ENCODE measurements at places on chromosomes 6 and 20.

- H3K27ac ChIP-seq: peak overlapping the region; percentile 77
- H3K4me3 ChIP-seq: peak overlapping the region; percentile 89
Observed at GRCh38 chr20:50519036-50519762, 9.0 kb downstream of the PTPN1 start.

GRCh38 chr6:136011475-136011874 lies 160.0 kb downstream of the PDE7B start:
- H3K36me3 ChIP-seq: no peaks in the 10 kb centered on the region
- H3K27ac ChIP-seq: no peak overlapping the region
- no peak for DNase-seq
- no peaks in the 10 kb centered on the region for H3K27me3 ChIP-seq
- no peak overlapping the region for H3K4me3 ChIP-seq

DNA sequence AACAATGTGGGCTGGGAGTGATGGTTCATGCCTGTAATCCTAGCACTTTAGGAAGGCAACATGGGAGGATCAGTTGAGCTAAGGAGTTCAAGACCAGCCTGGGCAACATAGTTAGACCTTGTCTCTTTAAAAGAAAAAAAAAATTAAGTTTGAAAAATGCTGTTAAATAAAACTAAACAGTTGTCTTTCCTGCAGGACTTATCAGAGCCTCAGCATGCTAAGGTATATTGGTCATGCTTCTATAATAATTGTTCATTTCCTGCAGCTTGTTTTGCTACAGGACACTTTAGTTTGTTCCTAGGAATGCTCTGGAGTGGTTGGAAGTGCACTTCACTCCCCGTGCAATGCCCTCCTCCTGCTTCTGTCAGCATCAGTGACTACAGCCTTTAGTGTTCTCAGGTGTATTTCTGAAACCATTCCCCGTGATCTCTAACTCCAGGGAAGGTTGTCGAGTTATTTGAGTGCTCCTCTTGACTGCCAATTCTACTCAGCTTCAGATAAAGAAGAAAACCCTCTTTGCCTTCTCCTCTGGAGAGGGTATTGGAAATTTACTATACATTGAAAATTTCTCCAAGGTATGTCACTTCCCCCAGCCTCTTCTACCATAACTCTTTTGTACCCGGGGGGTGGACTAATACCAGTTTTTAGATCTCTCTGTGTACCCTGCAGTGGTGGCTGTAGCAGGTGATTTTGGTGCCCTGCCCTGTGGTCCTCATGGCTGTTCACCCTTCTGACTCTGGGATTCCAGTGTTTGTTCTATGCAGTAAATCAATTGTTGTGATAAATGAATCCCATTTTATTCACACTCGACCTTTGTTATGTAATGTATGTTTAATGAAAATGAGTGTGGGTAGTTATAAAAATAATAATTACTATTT lies 33.8 kb downstream of the NHLRC1 start:
- no peak for DNase-seq
- H3K4me3 ChIP-seq: no peak overlapping the region
- no peaks in the 10 kb centered on the region for H3K36me3 ChIP-seq
- no peak overlapping the region for H3K27ac ChIP-seq
- no peaks in the 10 kb centered on the region for H3K27me3 ChIP-seq

DNA sequence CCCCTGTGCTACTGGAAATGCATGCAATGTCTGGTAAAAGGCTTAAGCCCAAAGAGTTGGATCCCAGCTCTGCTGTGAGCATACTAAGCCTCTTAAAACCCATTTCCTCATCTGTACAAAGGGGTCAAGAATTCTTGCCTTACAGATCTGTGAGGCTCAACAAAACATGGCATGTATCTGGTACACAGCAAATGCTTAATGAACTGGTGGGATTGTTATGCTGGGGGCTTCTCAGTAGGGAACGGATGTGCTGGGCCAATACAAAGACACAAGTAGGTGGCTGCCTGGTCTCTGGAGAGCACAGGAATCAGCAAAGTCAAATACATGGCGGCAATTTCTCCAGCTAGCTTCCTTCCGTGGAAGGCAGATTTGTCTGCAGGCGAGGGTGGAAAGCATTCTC lies 62.3 kb downstream of the LAMP5 start:
- DNase-seq: no peak
- H3K27ac ChIP-seq: no peak overlapping the region
- no peaks in the 10 kb centered on the region for H3K27me3 ChIP-seq
- no peaks in the 10 kb centered on the region for H3K4me1 ChIP-seq
- H3K4me3 ChIP-seq: no peak overlapping the region

DNA sequence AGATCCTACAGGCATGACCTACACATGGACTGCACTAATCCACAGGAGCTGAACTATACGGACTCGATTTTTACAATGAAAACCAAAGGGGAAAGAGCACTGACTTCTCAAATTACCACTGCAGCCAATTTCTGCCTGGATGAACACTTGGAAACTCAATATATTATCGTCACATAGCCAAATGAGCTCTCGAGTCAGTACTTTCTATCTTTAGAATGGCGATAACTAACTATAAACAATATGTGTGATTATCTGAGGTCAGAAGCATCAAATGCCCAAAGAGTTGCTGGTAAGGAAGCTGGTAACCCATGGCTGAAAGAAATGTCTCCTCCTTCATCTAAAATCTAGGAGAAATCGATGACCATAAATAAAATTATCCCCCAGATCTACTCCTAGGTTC lies 86.7 kb downstream of the KIF16B start:
- H3K4me3 ChIP-seq: no peak overlapping the region
- no peak for DNase-seq

- H3K4me3 ChIP-seq: no peak within 1 kb of the TSS
- H3K36me3 ChIP-seq: no peaks in the 10 kb centered on the region
- no peaks in the 10 kb centered on the region for H3K4me1 ChIP-seq
Observed at GRCh38 chr6:19836799-19837510, at the start of gene ID4. Gene ID4 (plus strand): TSS chr6:19837370. CDS start chr6:19837755, 385 bp downstream.

DNA sequence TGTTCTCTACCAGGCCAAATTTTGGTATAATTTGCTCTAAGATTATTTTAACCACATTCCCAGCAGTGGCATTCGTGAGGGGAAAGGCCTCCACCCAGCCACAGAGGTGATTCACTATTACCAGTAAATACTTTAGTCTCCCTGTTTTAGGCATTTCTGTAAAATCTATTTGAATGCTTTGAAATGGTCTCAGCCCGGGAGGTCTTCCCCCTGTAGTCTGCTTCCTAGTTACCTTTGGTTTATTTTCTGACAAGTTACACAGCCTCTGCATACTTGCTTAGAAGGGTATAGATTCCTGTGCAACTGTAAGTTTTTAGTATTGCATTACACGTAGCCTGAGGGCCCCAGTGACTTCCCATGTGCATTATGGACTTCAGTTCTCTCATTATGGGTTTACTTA lies 248.7 kb downstream of the C6orf118 start:
- no peaks in the 10 kb centered on the region for H3K36me3 ChIP-seq
- H3K4me1 ChIP-seq: no peaks in the 10 kb centered on the region
- no peak for DNase-seq
- no peak overlapping the region for H3K4me3 ChIP-seq
- no peak overlapping the region for H3K27ac ChIP-seq

DNA sequence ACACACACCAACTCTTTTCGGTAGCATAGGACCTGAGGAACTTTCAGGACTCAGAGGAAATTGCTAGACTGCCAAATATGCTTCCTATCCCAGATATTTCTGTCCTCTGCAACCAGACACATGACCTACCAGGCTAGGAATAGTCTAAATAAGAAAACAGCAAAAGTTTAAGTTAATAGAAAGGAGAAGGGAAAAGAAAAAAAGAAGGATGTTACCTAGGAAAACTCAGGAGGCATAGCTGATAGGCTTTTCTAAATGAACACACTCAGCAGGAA lies 74.6 kb downstream of the MAP3K5 start:
- peaks cover 4% of the 10 kb centered on the region for H3K4me1 ChIP-seq
- no peak overlapping the region for H3K27ac ChIP-seq
- no peaks in the 10 kb centered on the region for H3K27me3 ChIP-seq
- H3K4me3 ChIP-seq: no peak overlapping the region
- no peak for DNase-seq

- H3K27ac ChIP-seq: no peak overlapping the region
- no peaks in the 10 kb centered on the region for H3K4me1 ChIP-seq
- no peak overlapping the region for H3K4me3 ChIP-seq
- H3K36me3 ChIP-seq: no peaks in the 10 kb centered on the region
- no peaks in the 10 kb centered on the region for H3K27me3 ChIP-seq
Observed at GRCh38 chr6:12535586-12536314, 180.8 kb upstream of the PHACTR1 start.

DNA sequence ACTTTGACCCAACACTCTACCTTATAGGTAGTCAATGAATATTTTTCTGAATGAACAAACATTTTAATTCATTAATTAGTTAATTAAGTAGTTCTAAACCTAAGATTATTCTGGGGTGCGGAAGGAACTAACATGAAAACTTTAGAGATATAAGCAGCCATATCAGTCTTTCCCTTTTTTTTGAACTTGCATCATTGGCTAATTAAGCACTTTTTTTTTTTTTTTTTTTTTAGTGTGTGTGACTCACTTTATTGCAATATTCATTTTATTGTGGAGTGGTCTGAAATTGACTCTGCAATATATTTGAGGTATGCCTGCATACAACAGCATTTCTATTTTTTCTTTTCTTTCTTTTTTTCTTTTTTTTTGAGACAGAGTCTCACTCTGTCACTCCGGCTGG lies 21.8 kb upstream of the AMD1 start:
- no peaks in the 10 kb centered on the region for H3K36me3 ChIP-seq
- no peak for DNase-seq
- H3K4me3 ChIP-seq: no peak overlapping the region
- peaks cover 2% of the 10 kb centered on the region for H3K27me3 ChIP-seq
- H3K27ac ChIP-seq: no peak overlapping the region

DNA sequence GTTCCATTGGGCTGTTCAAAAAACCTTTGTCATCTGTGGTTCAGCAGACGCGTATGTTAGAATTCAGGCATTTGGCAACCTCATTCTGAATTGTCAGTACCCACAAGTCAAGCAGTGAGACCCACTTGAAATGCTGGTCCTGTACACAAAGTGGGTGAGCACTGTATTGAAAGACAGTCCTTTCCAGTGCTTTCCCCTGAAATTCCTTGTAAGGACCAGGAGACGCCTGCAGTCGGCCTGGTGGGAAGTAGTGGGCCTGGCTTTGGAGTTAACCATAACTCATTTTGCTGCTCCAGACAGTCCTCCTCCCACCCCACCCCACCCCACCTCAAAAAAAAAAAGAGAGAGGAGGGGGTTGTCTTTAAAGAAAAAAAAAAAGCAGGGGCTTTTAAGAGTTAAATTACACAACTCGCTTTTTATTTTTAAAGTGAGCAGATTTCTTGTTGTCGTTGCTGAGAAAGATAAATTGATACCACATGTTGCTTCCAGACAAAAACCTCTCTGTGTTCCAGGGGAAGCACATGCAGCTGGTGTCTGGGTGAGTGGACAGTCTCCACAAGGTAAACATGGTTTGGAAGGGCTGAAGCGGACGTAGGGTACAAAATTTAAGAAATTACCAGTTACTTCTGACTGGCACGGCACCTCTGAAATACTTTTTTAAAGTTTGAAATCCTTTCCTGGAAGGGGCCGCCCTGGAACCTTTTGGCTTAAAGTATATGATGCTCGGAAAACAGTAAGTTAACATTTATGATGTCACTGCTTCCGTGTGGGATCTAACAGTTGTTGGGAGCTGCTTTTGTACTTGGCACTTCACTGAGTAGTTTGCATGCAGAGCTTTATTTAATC lies 95.3 kb downstream of the FOXO3 start:
- no peaks in the 10 kb centered on the region for H3K36me3 ChIP-seq
- H3K27me3 ChIP-seq: no peaks in the 10 kb centered on the region
- no peak overlapping the region for H3K4me3 ChIP-seq
- H3K27ac ChIP-seq: no peak overlapping the region

GRCh38 chr20:56653211-56653610 lies 24.1 kb downstream of the TFAP2C start:
- no peak overlapping the region for H3K4me3 ChIP-seq
- H3K36me3 ChIP-seq: no peaks in the 10 kb centered on the region
- H3K27me3 ChIP-seq: no peaks in the 10 kb centered on the region
- no peaks in the 10 kb centered on the region for H3K4me1 ChIP-seq
- no peak overlapping the region for H3K27ac ChIP-seq
- DNase-seq: no peak

GRCh38 chr20:8523684-8524083 lies 391.6 kb downstream of the PLCB1 start:
- H3K4me1 ChIP-seq: no peaks in the 10 kb centered on the region
- H3K36me3 ChIP-seq: no peaks in the 10 kb centered on the region
- H3K4me3 ChIP-seq: no peak overlapping the region
- no peak for DNase-seq
- no peaks in the 10 kb centered on the region for H3K27me3 ChIP-seq
- H3K27ac ChIP-seq: no peak overlapping the region

DNA sequence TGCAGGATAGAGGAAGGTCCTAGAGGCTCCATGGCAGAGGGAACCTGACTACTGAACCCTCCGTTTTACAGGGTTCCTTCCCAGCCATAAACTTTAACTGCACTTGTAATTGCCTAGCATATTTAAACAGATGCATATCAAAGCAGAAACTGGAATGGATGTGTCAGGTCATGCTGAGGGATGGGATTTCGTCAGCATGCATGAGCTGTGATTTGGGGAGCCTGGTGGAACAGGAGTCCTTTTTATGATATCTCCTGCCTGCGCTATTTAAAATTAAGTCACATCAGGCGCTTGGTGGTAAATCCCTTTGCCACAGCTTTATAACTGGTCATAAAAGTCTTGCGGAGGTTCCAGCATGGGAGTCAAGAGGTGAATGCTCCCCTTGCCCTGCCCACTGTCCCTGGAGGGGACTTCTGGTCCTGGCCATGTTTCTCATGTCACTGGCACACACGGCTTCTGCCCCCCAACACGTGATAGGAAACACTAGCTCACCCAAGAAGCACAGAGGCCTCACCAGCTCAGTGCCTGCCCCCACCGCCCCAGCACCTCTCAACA lies 26.0 kb upstream of the PCMTD2 start:
- H3K27me3 ChIP-seq: no peaks in the 10 kb centered on the region
- no peaks in the 10 kb centered on the region for H3K36me3 ChIP-seq
- H3K27ac ChIP-seq: no peak overlapping the region
- H3K4me1 ChIP-seq: peaks cover 3% of the 10 kb centered on the region
- DNase-seq: no peak

GRCh38 chr6:117733341-117733740 lies 58.1 kb downstream of the NUS1 start:
- H3K36me3 ChIP-seq: no peaks in the 10 kb centered on the region
- H3K27ac ChIP-seq: no peak overlapping the region
- DNase-seq: no peak
- H3K27me3 ChIP-seq: no peaks in the 10 kb centered on the region

- DNase-seq: no peak
- no peaks in the 10 kb centered on the region for H3K4me1 ChIP-seq
- no peak overlapping the region for H3K4me3 ChIP-seq
- no peaks in the 10 kb centered on the region for H3K36me3 ChIP-seq
- H3K27ac ChIP-seq: no peak overlapping the region
- no peaks in the 10 kb centered on the region for H3K27me3 ChIP-seq
Observed at GRCh38 chr6:90701146-90701781, 114.4 kb upstream of the MAP3K7 start.
